PC-3 (cell line): ENCODE measurements at places on chromosomes 12 and 14.
A peak's percentile ranks its signal among the peaks of the same experiment; 100 is the strongest.

DNA sequence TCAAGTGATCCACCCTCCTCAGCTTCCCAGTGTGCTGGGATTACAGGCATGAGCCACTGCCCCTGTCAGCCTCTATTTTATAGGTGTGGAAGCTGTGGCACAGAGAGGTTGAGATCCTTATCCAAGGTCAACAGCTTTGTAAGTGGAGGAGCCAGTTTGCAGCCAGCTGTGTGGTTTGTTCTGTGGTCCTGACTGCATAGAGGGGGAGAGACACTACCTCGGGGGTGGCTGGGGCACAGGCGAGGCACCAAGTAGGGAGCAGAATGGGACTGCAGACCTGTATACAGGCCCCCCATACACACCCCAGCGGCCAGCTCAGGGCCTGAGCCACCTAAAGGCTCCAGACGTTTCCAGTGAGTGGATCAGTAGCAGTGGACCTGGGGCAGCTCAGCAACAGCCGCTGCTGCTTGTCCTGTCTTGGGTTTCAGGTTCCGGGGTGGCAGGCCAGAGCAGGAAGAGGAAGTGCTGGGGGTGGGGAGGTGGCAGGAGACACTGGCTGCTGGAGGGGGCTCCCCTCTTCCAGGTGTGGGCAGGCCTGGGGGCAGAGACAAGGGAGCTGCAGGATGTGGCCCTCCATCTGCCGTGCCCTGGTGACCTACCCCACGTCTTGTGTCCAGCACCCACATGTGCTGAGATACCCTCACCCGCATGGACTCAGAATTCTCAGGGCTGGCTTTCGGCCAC lies 11.0 kb downstream of the ORAI1 start:
- no peaks in the 10 kb centered on the region for H3K27me3 ChIP-seq
- H3K4me3 ChIP-seq: no peak overlapping the region
- no peak for DNase-seq
- peaks cover 5% of the 10 kb centered on the region; the same call in 1 of the 2 replicates for H3K36me3 ChIP-seq
- H3K4me1 ChIP-seq: no peaks in the 10 kb centered on the region

- H3K27me3 ChIP-seq: peaks cover 86% of the 10 kb centered on the region
- DNase-seq: no peak
Observed at GRCh38 chr14:77143071-77143470, 1.5 kb upstream of the ZDHHC22 start.

DNA sequence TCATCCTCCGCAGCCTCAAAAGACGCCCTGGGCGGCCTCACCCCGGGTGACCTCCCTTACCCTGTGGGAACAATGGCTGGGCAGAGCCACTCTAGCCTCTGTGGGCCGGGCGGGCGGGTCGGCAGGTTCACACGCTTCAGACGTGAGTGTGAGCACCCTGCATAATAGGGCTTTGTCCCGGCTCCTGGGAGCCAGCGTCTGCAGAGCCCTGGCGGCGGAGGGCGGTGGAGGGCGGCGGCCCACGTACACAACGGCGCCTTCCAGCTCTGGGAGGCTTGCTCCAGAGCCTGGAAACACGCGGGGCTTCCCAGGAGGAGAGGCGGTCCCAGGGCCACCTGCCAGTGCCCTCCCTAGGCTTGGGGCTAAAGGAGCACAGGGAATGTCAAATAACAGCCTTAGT lies 205.6 kb downstream of the BCL11B start:
- no peaks in the 10 kb centered on the region for H3K4me1 ChIP-seq
- peaks cover 30% of the 10 kb centered on the region for H3K27me3 ChIP-seq
- H3K27ac ChIP-seq: no peak overlapping the region
- no peak overlapping the region for H3K4me3 ChIP-seq
- H3K36me3 ChIP-seq: no peaks in the 10 kb centered on the region

DNA sequence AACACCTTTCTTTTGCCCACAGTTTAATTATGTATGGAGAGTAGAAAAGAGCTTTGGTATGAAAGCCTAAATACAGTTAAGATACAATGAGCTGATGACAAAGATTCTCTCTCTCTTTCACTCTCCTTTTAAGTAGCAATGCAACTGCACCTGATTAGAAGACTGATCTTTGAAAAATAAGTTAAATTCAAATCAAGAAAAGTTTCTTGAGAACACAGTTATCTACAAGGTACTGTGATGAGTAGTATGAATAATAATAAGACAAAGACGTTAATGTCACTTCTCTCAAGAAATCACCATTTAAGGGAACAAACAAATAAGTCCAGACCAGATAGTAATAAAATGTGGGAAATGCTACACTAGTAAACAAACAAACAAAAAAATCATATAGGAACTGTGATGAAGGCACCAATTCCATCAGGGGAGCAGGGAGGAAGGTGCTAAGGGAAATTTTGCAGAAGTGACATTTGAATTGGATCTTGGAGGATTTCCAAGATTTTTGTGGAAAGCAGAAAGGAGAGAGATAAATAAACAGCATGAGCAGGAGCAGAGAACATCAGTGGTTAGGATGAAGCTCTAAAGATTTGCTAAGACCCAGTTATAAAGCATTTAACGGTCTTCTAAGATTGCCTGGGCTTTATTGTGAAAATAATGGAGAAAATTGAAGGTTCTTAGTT lies 65.2 kb upstream of the STK38L start:
- DNase-seq: peak; percentile 41
- H3K4me3 ChIP-seq: peak overlapping the region; percentile 7; the same call in 1 of the 2 replicates
- no peaks in the 10 kb centered on the region for H3K27me3 ChIP-seq
- no peaks in the 10 kb centered on the region for H3K36me3 ChIP-seq

DNA sequence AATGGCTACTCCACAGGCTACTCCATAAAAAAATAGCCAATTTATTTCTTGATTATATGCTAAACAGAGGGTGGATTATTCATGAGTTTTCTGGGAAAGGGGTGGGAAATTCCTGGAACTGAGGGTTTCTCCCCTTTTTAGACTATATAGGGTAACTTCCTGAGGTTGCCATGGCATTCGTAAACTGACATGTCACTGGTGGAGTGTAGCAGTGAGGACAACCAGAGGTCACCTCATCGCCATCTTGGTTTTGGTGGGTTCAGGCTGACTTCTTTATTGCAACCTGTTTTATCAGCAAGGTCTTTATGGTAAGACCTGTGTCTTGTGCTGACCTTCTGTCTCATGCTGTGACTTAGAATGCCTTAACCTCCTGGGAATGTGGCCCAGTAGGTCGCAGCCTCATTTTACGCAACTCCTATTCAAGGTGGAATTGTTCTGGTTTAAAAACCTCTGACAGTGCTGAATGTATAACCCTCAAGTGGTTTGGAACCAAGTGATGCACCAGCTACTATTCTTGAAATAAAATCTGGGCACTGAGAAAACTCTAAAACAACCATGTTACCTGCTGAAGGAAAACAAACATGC lies 27.7 kb downstream of the C12orf56 start:
- no peak overlapping the region for H3K4me3 ChIP-seq
- DNase-seq: no peak
- no peaks in the 10 kb centered on the region for H3K27me3 ChIP-seq
- no peaks in the 10 kb centered on the region for H3K4me1 ChIP-seq
- H3K27ac ChIP-seq: no peak overlapping the region
- H3K36me3 ChIP-seq: no peaks in the 10 kb centered on the region

DNA sequence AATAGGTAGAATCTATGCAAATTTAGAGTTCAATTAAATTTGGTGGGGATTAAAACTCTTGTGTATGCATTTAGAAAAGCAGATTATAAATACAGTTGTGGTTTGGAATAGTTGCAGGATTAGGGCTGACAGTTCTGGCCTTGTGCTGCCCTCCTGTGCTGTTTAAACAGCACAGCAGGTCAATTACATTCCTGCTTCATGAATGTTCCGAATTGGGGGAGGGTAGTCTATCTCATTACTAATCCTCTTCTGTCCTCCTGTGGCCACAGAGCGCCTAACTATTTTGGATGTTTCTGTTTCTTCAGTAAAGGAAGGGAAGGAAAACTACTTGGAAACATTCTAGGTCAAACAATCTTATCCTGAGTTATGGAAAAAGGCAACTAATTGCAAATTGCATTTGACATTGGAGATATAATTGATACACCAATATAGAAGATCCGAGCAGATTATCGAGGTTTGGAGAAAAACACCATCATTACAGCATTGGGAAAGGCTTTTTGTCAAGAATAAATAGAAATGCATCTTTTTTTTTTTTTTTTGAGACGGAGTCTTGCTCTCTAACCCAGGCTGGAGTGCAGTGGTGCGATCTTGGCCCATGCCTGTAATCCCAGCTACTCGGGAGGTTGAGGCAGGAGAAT lies 8.7 kb upstream of the GPR19 start:
- no peaks in the 10 kb centered on the region for H3K27me3 ChIP-seq
- no peaks in the 10 kb centered on the region for H3K36me3 ChIP-seq
- H3K4me3 ChIP-seq: no peak overlapping the region
- H3K27ac ChIP-seq: peak overlapping the region; percentile 17; the same call in 1 of the 2 replicates

GRCh38 chr14:52987514-52987913 lies 36.7 kb upstream of the FERMT2 start:
- no peaks in the 10 kb centered on the region for H3K27me3 ChIP-seq
- no peak overlapping the region for H3K27ac ChIP-seq
- no peak overlapping the region for H3K4me3 ChIP-seq
- no peak for DNase-seq

- H3K27ac ChIP-seq: no peak overlapping the region
- no peak for DNase-seq
- H3K27me3 ChIP-seq: peaks cover 35% of the 10 kb centered on the region
- no peak overlapping the region for H3K4me3 ChIP-seq
- H3K4me1 ChIP-seq: no peaks in the 10 kb centered on the region
- H3K36me3 ChIP-seq: no peaks in the 10 kb centered on the region
Observed at GRCh38 chr14:21539189-21539940, 13.2 kb upstream of the SALL2 start.

DNA sequence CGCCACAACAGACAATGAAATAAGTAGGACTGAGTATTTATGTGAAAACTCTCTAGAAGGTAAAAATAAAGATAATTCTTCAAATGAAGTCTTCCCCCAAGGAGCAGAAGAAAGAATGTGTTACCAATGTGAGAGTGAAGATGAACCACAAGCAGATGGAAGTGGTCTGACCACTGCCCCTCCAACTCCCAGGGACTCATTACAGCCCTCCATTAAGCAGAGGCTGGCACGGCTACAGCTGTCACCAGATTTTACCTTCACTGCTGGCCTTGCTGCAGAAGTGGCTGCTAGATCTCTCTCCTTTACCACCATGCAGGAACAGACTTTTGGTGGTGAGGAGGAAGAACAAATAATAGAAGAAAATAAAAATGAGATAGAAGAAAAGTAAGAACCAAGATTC lies 82.7 kb downstream of the VEZT start:
- H3K4me1 ChIP-seq: peaks cover 33% of the 10 kb centered on the region
- H3K4me3 ChIP-seq: no peak overlapping the region
- H3K36me3 ChIP-seq: peaks cover 32% of the 10 kb centered on the region; the same call in 1 of the 2 replicates

DNA sequence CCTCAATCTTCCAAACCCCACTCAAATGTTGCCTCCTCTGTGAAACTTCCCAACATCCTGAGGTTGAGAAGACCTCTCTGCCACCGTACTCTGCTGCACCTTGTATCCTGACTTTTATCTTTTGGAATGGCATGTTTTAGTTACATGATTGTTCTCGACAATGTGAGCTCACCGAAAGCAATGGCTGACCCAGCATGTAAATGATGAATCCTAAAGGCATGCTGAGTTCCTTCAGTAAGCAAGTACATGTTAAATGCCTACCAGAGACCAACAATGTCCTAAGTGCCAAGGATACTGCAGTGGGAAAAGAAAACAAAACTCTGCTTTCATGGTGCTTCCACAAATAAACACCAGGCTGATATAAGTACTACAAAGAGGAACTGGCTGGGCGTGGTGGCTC lies 13.7 kb downstream of the PPP1R13B start:
- peaks cover 6% of the 10 kb centered on the region; the same call in 1 of the 2 replicates for H3K4me1 ChIP-seq
- H3K4me3 ChIP-seq: no peak overlapping the region
- H3K36me3 ChIP-seq: no peaks in the 10 kb centered on the region
- no peak overlapping the region for H3K27ac ChIP-seq

GRCh38 chr14:104120281-104120741 lies 18.1 kb upstream of the KIF26A start:
- no peak overlapping the region for H3K27ac ChIP-seq
- H3K4me3 ChIP-seq: no peak overlapping the region
- no peaks in the 10 kb centered on the region for H3K36me3 ChIP-seq
- H3K4me1 ChIP-seq: peaks cover 28% of the 10 kb centered on the region

GRCh38 chr12:127542931-127543330 lies 724.0 kb upstream of the TMEM132C start:
- no peak overlapping the region for H3K4me3 ChIP-seq
- no peaks in the 10 kb centered on the region for H3K36me3 ChIP-seq

DNA sequence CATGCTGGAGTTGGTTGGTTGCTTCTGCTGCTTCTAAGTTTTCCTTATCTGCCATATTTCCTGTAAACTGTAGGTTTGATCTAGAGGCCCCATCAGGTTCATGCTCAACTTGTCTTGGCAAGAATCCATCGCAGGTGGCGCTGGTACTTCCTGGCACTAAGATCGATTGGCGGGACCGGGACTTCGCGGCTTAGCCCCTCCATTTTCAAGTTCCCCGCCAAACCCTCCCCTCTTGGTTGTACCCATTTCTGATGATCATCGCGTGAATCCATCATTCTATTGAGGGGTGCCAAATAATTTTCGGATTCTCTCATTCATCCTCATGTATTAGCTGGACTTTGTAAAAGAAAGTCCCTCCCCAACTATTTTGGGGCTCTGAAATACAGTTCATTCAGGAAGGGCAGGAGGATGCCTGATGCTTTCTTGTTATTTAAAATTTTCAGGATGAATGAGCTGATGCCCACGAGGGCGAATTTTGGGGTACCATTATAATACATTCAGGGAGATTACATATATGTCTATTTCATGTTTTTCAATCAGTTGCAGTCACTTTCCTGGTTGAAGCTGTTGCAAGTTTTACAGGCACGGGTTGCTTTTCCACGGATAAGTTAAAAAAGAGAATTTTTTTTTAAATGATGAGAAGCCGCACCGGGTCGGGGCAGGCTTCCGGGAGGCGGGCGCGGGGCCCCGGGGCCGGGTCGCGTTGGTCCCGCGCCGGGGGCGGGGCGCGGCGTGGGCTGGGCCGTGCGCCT lies 395 bp upstream of the BRI3BP start:
- H3K4me3 ChIP-seq: peak overlapping the region; percentile 66
- DNase-seq: peak; percentile 89
- H3K27ac ChIP-seq: 0 out of 2 replicates have a peak overlapping the region, but pooled peaks have one; percentile 7
- H3K4me1 ChIP-seq: peaks cover 21% of the 10 kb centered on the region
- H3K36me3 ChIP-seq: no peaks in the 10 kb centered on the region

GRCh38 chr12:24411948-24412347 lies 462.5 kb upstream of the SOX5 start:
- no peaks in the 10 kb centered on the region for H3K27me3 ChIP-seq
- H3K27ac ChIP-seq: no peak overlapping the region
- no peaks in the 10 kb centered on the region for H3K36me3 ChIP-seq
- DNase-seq: no peak
- no peak overlapping the region for H3K4me3 ChIP-seq

DNA sequence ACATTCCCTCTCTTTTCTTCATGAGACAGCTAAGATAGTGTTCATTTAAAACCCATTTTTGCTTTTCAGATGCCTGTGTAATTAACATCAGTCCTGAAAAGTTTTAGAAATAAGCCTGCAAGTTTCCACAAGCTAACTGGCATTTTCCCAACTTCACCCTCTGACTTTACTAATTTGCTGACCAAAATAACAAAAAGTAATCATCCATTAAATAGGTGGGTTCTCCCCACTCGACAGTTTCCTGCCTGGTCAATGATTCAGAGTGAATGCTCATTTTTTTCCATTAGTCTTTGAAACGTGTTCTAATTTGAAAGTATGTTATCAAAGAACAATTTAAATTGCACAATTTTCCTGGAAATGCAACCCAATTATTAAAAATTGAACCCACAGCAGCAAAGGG lies 23.6 kb downstream of the NELL2 start:
- no peaks in the 10 kb centered on the region for H3K4me1 ChIP-seq
- H3K27ac ChIP-seq: no peak overlapping the region
- peaks cover 44% of the 10 kb centered on the region for H3K27me3 ChIP-seq
- H3K4me3 ChIP-seq: no peak overlapping the region
